Renal cortical epithelial cell (primary cell): ENCODE measurements at places on chromosomes 13 and 19. TPM values are rescaled to one million over a fixed set of nuclear protein-coding genes. Genes with fewer than 3 reads are reported as not detected.

DNA sequence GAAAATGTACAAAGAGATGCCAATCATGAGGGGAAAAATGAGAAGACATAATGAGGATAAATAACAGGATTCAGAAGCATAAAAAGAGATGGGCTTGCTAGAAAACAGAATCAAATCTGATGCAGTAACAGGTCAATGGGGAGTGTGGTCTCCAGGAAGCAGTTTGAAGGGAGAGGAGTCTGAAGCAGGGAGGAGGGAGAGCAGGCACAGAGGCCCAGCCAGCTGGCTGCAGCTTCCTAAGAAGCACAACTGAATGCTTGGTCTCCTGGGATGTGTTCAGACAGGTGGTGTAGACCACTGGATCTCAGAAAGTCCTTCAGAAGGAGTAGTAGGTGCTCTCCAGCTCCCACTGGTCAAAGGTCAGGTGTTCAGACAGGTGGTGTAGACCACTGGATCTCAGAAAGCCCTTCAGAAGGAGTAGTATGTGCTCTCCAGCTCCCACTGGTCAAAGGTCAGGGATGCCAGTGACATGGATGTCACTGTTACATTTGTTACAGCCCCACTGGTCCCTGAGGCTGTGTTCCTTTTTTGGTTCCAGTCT lies 68.3 kb upstream of the UBAC2 start:
- no peak for DNase-seq

GRCh38 chr13:21465710-21466160 lies 6.6 kb upstream of the ZDHHC20 start:
- DNase-seq, result no peak

Gene SPTBN4
- total RNA-seq, result 0.89 and 2.4 TPM in 2 replicates

Gene KLK14
- not detected in 2 replicates for total RNA-seq
